ENCODE measurements at places on chromosomes 2 and 18.

- no peak for DNase-seq
Measured at GRCh38 chr2:52288596-52288995, 1256.7 kb upstream of the NRXN1 start.

DNA sequence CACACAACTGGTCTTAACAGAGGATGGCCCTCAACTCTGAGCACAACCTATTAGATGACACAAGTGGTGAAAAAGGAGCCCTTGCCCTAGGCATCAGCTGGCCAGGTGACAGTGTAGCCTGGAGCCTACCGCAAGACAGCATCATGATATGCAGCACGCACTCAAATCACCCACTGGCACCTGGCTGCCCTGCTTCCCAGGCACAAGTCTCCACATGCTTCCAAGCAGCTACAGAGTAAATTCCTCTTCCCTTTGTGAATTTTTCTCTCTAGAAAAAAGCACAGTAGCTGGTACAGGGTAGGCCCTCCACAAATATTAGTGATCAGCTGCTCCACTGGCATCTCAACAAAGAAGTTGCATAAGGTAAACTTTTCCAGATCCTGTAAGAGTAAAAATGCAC lies 6.0 kb downstream of the FBXO15 start:
- DNase-seq = no peak

GRCh38 chr2:161839926-161840325 lies 215.7 kb downstream of the SLC4A10 start:
- no peak for DNase-seq

- DNase-seq = no peak
Measured at GRCh38 chr2:102063487-102063911, 71.7 kb downstream of the IL1R2 start.

DNA sequence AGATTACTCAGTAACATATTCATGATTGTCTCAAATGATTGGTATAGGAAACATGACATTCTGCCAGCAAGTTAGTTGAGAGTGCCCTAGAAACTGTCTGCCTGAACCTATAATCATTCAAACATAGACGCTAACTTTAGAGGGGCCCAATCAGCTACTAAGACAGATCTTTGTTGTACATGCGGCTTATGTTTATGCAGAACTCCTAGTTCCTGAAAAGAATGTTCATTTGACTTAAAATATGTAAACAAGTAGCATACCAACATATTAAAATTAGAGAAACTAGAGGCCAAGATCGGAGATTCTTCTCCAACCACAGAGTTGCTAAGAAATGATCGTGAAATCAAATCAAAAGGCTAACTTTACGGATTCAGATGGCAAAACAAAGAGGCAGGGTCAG lies 4.2 kb upstream of the METAP1D start:
- DNase-seq = no peak
